NCI-H774 (cell line): ENCODE measurements at places on chromosomes 16 and 17.

GRCh38 chr17:81132770-81133723 lies 32.3 kb upstream of the PVALEF start:
- DNase-seq = no peak

- no peak for DNase-seq
Observed at GRCh38 chr17:43750153-43750552, 8.4 kb downstream of the SOST start.

DNA sequence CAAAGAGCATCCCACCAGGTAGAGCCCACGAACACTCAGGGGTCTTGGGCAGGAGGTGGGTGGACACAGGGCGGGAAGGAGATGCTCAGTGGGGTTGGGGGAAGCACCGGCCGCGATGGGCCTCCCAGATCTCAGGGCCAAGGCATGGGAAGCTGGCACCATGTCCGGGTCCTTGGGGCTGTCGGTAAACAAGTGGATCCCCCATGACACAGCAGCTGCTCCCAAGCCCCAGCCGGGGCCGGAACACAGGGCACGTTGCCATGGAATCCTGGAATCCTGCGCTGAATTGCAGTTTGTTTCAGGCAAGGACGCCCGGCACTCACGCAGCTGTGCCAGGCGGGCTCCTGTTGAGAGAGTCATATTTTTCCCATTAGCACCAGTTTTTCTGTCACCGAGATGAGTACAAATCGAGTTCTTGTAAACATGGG lies 23.0 kb upstream of the CHMP6 start:
- DNase-seq = peak; percentile 50

DNA sequence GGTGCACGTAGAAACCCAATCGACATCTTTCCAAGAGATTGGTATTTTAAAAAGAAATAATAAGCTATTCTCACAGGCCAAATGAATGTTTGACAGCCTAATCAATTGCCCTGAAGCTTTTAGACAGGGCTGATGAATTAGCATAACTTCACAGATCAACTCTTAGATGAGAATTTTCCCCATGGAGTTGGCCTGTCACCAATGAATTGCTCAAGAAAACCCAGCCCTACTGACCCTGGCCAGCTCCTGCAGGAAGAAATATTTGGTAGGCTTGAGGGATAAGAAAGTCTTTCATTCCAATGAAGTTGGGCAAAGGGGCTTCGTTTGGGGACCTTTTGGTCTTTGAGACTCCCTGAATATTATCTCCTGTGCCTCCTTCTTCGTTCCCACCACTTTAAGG lies 23.4 kb upstream of the SEC14L1 start:
- DNase-seq = no peak

GRCh38 chr16:47581114-47581513 lies 120.0 kb downstream of the PHKB start:
- no peak for DNase-seq

DNA sequence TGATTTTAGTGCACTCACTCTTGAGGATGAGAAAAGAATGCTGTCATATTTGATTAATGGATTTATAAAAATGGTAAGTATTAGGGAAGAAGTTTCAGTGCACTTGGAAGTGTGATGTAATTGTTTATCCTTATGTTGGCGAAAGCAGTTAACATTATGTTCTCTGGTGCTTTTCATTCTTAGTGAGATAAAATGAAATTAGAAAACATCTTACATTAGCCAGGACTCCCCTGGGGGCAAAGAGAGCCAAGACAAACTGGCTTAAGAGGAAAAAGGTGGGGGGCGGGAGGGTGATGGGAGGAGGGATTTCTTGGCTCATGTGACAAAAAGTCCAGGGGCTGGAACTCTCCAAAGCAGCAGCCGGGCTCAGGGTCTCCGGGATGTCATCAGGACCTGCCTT lies 73.2 kb downstream of the KNOP1 start:
- no peak for DNase-seq

DNA sequence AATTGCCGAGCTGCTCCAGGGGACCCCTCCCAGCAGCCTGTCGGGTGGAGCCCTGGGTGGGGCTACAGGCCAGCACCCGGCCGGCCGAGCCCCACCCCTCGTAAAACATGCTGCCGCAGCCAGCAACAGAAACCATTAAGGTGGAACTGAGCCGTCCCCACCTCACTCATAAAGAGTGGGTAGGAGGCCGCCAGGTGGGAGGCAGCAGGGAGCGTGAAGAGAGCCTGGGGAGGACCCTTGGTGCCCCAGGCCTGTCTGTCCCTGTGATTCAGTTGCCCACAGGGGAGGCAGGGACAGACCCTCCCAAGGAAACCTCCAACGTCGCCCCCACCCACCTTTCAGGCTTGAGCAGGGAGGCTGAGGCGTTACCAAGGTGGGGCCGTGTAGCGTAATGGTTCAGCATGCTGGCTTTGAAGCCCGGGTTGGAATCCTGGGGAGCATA lies 8.4 kb downstream of the FOXN1 start:
- no peak for DNase-seq

DNA sequence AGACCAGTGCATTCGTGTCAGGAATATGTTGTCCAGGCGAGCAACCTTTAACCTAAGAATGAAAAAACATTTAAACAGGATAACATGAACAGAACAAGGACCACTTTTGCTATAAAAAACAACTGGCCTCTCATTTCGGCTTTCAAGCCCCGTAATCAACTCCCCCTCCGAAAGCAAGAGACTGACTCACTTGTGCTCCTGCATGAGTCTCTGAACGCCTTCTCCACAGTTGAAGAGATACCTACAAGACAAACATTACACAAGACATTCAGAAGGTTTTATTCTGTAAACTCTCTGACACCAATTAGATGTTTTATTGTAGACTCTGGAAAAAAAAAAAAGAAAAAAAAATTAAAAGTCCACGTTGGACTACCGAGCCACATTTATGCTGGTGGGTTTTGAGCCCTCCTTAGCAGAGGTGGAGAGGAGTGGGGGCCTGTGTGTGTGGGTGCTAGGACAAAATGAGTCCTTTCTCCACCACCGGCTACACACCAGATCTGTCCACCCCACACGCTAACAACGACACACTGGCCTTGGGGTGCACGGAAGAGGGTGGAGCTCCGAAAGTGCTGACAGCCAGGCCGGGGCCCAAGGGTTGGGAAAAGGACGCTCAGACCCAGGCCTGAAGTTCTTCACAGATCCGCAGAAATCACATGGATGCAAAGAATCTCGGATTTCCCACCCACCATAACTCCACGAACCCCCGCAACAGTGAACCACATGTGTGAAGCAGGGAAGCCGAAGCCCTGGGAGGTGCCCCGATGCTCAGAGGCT lies 759 bp downstream of the ELAC2 start:
- DNase-seq = no peak

DNA sequence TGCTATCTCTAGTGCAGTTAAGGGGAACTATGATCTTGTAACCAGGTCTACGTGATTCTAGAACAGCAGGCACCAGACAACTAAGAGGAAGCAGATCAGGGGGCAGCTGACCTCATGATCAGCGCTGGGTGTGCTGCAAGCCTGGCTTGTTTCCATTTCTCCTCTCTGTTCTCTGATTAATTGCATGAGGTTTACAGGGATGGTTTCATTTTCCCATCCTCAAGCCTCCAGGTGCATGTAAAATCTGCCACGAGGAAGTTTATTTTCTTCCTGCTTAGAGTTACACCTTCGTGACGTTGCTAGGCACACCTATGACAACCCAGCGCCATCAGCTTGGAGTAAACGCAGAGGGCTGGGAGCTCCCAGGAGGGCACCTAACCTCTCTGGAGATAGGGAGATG lies 4.3 kb upstream of the NUPR1 start:
- peak; percentile 74 for DNase-seq

DNA sequence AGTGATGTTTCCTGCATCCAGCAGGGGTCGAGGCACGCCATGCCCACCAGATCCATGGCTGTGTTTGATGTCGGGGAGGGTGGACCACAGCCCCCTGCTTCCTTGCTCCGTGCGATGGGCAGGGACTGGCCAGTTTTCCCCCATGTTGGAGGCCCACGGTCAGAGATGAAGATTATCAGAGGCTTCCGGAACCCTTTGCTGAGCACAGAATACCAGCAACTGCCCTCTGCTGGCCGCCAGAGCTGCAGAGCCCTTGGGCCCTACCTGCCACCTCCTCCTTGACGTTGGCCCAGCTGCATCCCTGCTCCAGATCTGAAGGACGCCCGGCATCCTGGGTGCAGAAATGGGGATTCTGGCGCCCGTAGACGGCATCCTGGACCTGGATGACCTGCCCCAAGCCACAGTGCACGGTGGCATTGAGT lies 23.7 kb upstream of the BCO1 start:
- no peak for DNase-seq

GRCh38 chr17:50080827-50081226 lies 14.3 kb upstream of the PDK2 start:
- DNase-seq = no peak

DNA sequence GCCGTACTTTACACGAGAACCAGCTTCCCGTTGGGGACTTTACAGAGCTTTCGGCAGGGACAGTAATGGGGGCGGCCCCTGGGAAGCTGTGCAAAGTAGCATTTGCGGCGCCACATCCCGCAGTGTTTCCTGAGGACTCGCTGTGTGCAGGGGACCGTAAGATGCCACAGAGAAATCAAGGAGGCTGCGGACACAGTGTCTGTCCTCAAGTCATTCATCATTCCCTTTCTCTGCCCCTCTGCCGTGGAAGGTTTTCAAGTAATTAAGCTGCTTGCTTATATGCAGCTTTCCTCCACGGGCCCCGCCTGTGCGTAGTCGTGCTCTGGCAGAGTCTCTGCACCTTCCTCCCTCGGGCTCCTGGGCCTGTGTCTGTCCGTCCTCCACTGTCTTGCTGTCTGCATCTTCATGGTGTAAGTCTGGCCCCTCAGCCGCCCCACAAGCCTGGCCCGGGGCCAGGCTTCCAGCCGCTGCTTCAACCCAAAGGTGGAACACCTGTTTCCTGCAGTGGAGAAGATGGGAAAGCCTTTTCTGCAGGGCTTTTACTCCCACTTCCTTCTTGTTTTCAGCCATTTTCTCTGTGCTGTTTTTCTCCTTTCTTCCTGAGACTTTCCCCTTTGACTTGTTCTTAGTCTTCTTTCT lies 216.9 kb upstream of the CHMP6 start:
- DNase-seq = peak; percentile 43

- DNase-seq = no peak
Observed at GRCh38 chr16:66619534-66620428, 15.3 kb downstream of the CMTM3 start.

DNA sequence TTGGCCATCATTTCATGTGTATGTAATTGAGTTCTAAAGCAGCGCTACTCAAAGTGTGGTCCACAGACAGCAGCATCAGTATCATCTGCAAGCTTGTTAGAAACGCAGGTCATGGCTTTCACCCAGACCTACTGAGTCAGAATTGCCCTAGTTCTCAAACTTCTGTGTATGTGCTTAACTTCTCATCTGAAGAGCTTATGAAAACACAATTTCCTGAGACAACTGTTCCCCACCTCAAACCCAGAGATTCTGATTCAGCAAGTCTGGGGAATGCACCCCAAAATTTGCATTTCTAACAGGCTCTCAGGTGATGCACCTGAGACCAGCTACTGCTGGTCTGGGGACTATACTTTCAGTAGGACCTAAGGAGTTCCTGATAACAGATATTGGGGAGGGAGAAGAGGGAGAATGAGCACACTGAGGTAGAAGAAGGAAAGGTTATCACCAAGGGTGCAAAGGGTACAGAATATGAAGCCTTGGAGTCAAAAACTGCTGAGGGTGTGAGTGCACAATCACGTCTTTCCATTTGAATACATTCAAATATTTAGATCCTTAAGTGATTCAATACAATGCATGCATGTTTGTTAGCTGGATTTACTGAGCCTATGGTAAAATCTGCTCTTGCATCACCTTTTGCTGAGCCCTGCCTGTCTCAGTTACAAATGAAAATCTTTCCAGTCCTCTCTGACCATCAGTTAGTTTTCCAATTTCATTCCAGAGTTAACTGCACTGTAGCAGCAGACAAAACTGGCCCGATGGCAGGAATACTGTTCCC lies 29.2 kb upstream of the SKAP1 start:
- DNase-seq = no peak

GRCh38 chr17:48551214-48551555 lies 6.3 kb upstream of the HOXB2 start:
- peak; percentile 63 for DNase-seq

DNA sequence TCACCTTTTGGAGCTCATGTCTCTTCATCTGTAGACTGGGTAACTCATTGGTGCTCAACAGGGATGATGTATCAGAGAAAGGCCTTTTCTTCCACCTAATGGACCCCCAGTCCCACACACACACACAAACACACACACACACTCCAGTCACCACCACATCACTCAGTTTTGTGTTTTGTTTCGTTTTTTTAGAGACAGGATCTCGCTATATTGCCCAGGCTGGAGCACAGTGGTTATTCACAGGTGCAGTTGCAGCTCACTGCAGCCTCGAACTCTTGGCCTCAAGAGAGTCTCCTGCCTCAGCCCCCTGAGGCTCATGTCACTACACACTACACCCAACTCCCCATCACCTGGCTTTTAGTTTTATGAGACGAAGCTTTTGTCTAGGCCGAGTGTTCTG lies 55.6 kb downstream of the SF3B3 start:
- DNase-seq = no peak

DNA sequence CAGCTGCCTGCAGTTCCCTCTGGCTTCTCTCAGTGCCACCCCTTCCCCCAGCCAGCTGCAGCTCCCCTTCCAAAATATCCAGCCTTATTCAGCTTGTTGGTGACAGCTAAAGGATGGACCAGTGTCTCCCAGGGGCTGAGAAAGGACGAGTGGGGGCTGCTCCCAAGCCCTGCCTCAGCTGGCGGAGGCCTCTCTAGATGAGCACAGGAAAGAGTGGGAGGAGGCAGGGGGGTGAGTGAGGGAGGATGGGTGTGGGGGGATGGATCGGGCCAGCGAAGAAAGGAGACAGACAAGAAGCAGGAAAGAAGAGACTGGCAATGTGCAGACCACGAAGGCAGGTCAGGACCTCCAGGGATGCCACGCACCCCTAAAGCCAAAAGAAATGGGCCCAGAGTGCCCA lies 17.5 kb downstream of the PIPOX start:
- no peak for DNase-seq

DNA sequence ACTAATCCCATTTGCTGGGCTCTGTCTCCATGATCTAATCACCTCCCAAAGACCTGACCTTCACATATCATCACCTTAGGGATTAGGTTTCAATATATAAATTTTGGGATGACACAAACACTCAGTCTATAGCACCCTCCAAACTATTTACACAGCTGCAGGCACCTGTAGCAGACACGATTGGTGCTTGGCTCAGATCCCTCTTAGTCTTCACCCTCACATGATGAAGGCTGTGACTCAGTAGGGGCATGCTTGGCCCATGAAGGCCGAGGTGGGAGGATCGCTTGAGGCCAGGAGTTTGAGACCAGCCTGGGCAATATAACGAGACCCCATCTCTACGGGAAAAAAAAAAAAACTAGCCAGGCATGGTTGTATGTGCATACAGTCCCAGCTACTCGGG lies 73.5 kb downstream of the HS3ST2 start:
- DNase-seq = peak; percentile 8

DNA sequence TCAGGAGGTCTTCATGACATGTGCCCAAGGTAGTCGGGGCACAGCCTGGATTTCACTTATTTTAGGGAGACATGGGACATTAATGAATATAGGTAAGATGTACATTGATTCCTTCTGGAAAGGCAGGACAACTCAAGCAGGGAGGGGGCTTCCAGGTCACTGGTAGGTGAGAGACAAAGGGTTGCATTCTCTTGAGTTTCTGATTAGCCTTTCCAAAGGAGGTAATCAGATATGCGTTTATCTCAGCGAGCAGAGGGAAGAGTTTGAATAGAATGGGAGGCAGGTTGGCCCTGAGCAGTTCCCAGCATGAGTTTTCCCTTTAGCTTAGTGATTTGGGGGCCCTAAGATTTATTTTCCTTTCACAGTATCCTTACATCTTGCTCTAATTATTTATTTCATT lies 443.8 kb upstream of the EEF2KMT start:
- no peak for DNase-seq

- no peak for DNase-seq
Observed at GRCh38 chr17:58254803-58255202, 16.4 kb downstream of the LPO start.
